ENCODE measurements at places on chromosomes 7 and 10.

- DNase-seq, result no peak
These were observed 1106.2 kb upstream of the LRRN3 start for GRCh38 chr7:109984729-109985128.

DNA sequence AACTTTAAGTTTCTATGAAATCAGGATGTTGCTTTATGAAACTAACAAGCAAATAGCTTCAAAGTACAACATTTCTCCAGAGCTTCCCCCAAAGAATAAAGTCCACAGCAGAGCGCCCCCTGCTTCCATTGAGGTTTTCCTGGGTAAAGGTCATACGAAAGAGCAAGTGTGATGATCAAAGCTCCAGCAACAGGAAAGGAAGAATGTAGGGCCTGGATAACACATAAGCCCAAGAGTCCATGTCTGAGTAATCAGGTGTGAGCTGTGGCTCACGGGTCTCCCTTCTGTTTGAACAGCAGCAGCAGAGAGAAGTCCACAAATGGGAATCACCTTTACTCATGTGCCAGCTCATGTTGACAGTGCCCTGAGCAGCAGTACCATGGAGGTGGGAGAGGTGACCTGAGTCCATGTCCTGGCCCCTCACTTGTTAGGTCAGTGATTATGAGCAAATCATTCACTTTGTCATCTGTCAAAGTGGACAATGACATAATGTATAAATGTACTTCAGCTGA, 50.5 kb downstream of the MRPL32 start:
- no peak for DNase-seq

DNA sequence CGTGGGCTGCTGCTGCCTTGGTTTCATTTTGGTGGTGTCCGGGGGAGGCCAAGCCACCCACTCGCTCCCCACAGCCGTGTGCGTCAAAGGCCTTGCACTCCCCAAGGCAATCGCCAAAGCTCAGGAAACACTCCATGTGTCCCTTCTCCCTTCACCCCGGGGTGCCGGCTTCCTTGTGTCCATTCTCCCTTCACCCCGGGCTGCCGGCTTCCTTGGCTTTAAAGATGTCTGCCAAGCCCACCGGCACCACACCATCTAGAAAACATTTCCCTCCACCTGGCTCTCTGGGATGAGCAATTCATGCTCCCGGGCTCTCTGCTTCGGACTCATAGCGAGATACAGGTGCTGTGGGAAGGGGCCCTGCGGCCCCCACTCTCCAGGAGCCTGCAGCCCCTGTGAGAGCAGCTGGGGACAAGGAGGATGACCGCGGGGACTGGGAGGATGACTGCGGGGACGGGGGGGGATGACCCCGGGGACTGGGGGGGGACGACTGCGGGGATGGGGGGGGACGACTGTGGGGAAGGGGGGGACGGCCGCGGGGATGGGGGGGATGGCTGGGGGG, 322.1 kb downstream of the DNAJB6 start:
- DNase-seq, result no peak

DNA sequence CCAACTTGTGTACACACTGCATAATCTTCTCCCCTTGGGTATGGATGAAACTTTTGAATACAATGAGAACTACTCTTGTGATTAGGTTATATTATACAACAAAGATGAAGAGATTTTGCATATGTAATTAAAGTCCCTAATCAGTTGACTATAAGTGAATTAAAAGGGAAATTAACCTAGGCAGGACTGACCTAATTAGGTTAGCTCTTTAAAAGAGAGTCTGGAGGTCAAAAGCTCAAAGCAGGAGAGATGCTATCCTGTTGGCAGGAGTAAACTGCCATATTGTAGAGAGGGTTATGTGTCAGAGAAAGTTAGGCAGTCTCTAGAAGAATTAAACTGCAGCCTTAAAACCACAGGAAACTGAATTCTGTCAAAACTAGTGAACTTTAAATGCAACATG, 29.4 kb downstream of the HGF start:
- no peak for DNase-seq

GRCh38 chr7:30745261-30745941, 6.5 kb upstream of the INMT start:
- no peak for DNase-seq

GRCh38 chr10:28558923-28559508, 26.1 kb downstream of the WAC start:
- DNase-seq, result no peak

- peak; percentile 33 for DNase-seq
These were observed 1.9 kb downstream of the ARID5B start for GRCh38 chr10:61903221-61903927.

DNA sequence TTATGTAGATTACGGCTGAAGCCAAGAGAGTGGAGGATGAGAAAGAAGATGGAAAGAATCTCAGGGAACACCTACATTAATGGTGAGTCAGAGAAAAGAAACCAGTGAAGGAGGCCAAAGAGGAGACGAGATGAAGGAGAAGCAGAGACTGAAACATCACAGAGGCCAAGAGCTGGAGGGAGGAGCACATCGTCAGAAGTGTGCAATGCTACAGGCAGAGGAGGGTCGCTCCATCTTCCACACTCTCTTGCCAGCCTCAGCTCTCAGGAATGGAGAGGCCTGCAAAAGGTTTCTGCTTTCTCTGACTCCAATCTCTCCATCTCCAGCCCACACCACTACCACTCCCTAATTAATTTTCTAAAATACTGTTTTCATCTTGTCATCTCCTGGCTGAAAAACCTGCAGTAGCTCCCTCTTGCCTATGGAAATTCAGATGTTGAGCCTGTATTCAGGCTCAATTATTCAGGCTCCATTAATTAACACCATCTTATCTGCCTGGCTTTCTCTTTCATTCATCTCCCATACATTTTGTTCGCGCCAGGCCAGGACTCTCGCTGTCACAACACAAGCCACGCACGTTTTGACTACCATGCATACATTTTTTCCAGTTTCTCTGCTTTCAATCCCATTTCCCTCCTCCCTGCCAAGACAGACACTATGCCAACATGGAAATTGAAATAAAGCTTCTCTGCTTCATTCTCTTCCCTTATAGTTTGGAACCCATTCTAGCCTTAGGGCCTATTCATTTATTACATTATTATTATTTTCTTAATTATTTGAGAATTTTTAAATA, 165.8 kb downstream of the INHBA start:
- DNase-seq, result no peak

GRCh38 chr10:68301790-68302502, 29.9 kb upstream of the HNRNPH3 start:
- peak; percentile 44 for DNase-seq

DNA sequence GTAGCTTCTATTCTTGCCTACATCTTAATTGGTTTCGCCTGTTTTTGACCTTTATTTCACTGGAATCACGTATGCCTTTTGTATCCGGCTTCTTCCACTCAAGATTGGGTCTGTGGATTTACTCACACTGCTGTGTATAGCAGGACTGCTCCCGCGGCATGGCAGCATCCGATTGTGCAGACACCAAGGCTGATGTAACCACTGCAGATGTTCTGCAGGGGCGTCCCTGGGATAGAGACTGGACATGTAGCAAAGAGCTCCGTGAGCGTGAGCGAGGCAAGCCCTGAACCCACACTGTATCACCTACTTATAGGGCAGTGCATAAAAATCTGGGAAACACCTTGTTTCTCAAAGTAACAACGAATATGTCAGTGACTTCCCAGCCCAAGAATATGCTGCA, 11.4 kb upstream of the IDI2 start:
- no peak for DNase-seq

DNA sequence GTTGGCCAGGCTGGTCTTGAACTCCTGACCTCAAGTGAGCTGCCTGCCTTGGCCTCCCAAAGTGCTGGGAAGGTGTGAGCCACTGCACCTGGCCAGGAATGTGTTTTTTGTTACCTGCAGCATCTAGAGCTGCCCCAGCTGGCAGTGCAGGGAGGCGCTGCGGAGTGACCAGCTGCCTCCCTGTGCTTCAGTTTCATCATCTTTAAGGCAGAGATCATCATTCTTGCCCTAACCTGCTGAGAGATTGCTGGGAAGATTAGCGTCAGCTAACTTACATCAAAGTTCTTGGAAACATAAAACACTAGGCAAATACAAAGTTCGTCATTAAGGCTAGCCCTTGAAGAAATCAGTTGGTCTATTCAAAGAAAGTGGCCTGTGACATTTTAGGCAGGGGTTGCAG, 2.3 kb downstream of the ZNF282 start:
- no peak for DNase-seq

DNA sequence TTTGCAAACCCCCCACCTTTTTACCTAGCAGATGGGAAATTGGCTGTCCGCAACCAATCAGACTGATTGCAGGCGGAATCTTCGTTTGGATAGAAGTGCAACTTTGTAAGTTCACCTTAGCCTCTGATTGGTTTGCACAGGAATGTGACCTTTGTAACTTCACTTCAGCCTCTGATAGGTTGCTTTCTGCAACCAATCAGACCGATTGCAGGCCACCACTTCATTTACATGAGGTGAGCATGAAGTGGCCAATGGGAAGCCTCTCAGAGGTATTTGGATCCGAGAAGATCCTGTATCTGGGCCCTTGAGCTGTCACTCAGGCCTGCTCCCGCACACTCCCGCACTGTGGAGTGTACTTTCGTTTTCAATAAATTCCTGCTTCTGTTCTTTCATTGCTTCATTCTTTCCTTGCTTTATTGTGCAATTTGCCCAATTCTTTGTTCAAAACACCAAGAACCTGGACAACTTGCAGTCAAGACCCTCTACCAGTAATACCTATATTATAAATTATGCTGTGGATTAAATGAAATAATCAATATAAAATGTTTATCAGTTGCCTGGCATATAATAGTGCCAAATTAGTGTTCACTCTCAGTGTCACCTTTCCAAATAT, 491.4 kb downstream of the PLXNA4 start:
- no peak for DNase-seq

DNA sequence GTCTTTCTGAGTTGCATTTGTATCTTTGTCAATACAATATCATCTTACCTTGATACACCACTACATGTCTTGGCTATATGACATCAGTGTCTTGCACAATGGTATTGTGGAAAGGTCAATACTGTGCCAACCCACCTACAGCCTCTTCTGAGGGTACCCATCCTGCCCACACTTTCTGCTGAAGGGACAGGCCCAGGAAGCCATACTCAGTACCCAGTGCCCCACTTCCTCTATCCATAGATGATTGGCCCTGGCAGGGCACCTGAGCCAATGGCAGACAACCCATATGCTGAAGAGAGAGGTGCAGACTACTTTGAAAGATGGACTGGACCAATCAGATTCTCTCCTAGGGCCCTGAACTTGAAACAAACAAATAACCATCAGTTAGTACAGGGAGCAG, 152.0 kb upstream of the ADO start:
- no peak for DNase-seq

DNA sequence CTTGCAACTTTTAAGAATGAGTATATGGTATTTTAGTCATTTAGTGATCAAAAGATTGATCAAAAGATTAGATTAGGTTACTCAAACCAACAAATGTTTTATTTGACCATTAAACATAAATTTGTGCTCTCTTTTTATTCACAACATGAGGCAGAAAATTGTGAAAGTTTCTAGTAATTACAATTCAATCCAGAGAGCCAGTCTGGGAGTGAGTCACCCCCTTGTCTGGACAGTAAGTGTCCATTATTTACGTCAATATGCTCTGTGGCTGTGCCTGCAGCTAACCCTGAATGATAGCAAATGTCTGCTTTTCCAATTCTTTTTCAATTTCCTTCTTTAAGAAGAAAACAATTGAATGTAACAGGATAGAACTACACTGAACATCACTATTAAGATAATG, 27.9 kb downstream of the GNG11 start:
- DNase-seq, result peak; percentile 84

DNA sequence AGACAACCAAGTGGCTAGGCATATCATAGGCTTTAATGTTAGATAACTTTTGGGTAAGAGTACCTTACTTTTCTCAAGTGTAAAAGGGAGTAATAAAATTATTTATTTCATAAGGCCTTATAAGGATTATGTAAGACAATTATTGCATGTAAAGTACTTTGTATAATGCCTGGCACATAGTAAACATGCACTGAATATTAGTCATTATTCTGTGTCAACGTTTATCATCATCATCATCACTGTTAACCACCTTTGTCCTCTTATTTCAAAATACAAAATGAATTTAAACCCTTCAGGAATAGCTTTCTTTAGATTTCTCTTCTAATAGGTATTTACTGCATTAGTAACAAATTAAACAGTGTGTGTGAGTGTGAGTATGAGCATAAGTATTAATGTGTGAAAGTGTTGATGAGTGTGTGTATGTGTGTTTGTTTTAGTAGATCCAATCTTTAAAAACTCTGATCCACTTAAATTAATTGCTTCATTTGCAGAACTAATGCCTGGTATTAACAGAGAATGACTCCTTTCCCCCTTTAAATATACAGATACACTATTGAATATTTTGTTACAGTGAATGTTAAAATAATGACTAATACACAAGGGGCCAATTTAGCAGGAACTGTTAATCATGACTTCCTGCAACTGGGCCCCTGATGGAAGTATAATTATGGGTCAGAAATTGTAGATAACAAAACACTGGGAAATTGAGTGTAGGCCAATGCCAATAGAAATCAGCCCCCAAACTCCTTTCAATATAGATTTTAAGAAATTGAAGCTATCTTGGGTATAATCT, 213.3 kb upstream of the FZD8 start:
- no peak for DNase-seq

GRCh38 chr7:83119026-83119382, 43.7 kb downstream of the PCLO start:
- DNase-seq, result no peak

DNA sequence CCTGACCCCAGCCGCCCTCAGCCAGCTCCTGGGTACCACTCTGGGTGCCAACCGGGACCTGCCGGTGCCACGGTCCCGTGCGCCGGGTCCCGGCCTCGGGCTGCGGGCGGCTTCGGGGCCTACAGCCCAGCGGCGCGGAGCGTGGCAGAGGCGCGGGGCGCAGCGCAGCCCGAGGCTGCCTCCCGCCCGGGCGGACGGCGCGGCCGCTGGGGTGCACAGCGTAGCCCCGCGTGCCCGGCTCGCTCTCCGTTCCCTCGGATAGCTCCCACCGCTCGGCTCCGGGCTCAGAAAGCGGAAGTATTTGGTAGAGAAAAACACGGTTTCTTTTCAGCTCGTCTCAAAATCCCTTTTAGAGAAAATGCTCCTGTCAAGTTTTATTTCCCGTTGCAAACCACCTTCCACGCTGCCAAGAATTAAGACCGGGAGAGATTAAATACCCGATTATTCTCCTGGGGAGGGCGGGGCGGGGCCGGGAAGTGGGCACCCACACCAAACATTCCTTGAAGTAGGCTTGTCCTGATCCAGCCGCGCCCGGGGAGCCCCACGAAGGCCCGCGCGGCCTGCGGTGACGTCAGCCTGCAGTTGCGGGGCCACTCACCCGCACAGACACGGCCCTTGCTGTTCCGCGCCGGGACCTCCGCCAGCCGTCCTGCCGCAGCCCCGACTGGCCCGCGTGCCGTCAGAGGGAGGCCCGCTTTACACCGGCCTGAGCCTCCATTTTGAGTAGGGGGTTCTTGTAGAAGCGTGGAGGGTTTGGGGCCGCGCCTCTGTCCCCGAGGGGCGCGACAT, 7.2 kb downstream of the HOXA13 start:
- peak; percentile 82 for DNase-seq

- DNase-seq, result no peak
These were observed 31.7 kb downstream of the CAMK1D start for GRCh38 chr10:12380999-12381398.

GRCh38 chr7:155839461-155839860, 27.2 kb upstream of the SHH start:
- no peak for DNase-seq

Measured in foreskin fibroblast (primary cell).